ENCODE measurements at places on chromosomes 5 and 9.

DNA sequence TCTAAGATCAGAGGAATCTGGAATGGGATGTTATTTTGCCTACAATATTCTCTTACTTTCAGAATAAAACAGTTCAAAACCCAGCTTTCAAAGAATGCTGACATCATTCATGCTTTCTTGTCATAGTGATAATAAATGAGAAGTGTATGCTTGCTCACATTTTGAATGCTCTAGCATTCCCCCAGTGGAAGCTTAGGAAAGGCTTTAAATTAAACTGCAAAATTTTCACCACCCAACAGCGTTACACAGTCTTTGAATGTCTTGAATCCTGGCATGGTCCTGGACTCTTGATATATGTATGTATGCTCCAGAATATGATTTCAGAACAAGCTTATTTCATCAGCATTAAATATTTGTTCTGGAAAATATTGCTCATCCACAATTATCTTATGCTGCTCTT is 964.3 kb upstream of the NUDT12 start:
- DNase-seq: no peak

DNA sequence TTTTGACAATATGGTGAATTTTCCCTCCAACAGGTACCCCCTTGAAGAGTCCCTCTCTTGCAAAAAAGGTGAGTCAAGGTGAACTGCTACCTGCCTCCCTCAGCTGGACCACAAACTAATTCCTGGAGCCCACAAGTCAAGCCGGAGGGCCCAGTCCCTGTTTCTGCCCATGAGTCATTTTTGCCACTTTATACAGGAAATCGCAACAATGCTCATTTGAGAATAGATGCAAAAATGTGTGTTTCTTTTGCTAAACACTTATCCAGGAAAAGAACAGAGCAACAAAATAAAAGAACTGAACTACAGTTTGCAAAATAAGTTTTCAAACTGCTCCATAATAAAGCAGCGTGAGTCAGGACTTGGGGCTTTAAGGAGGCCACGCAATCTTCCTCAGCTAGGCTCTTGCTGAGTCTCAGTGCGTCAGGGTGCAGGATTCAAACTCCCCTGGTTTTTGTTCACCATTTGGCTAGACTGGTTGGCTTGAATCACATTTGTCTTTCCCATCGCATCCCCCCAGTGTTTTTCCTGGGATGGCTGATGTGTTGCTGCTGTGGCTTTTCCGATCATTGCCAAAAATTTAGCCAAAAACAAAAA is 102.7 kb downstream of the GOLPH3 start:
- DNase-seq: no peak

- DNase-seq: no peak
These were observed 27.0 kb upstream of the TMOD1 start for GRCh38 chr9:97474372-97474925.

- no peak for DNase-seq
These were observed 106.3 kb upstream of the MAMDC2 start for GRCh38 chr9:69937360-69937759.

DNA sequence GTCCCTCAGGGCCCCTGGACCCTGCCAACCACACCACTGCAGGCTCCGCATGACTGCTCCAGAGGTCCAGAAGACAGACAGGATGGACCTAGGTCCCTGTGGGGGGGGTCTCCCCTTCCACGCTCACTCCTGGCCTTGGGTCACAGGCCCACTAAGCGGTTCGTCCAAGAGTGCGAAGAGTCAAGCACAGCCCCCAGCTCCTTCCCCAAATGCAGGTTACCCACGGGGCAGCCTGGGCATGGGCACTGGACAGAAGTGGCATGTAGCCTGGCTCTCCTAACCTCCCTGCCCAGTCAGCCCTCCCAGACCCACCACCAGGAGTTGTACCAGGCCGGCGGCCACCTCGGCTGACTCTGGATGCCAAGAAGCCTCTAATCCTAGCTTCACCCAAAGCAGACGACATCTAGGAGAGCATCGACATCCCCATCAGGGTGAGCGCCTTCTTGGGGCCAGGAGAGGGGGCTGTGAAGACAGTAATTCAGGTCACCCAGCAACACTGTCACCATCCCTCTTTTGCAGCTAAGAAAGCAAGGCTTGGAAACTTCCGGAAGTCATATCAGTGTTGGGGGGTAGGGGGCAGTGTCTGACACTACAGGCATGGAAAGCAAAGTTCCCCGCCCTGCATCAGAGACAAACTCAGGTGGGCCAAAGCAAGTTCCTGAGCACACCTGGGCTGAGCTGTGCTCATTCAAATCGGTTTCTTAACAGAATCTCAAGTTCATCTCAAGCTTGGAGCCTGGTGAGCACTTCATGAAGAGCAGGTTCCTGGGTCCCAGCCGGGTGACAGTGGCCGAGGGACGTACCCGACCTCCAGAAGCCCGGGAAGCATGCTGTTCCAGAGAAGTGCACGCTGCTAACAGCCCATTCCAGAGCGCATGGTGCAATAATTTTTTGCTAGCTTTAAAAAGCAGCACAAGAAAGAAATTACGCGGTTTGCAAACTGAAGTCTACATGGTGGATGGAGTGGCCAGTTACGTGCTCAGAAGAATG is 68.7 kb downstream of the SEMA4D start:
- no peak for DNase-seq

DNA sequence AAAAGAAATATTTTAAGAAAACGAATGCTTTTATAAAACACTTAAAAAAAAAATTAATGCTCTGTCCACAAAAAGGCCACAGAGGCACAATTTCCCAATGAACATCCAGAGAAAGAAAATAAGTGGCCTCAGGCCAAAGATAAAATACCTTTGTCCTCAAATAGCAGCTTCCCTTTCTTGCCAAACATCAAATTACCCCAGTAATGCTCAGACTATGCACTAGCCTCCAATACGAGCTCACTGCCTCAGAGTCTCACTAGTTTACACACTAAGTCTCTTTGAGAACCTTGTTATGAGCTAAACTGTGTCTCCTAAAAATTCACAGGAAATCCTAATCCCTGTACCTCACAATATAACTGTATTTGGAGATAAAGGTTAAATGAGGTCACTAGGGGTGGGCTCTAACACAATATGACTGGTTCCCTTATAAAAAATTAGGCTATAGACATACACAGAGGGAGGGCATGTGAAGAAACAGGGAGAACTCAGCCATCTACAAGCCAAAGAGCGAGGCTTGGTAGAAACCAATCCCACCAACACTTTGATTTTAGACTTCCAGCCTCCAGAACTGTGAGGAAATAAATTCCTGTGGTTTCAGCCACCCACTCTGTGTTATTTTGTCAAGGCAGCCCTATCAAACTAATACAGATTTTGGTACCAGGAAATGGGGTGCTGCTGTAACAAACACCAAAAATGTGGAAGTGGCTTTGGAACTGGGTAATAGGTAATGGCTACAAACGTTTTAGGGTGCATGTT is 4.4 kb downstream of the MPDZ start:
- no peak for DNase-seq

DNA sequence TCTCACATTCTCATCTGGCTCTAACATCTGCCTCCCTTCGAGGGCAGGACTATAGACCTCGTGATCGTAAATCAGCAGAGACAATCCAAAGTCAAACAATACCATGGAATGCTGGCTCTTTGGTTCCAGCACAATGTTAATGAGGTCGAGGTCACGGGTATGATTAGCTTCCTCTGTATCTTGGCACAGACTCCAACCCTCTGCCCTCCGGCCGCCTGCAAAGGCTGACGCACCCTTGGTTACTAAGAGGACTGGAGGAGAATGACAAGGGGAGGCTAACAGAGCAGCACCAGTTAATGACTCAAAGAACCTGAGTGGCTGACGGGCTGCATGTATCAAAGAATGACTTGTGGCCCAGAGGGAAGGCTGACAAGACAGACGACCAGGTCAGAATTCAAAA is 10.1 kb downstream of the LHFPL2 start:
- DNase-seq: no peak

- no peak for DNase-seq
These were observed 147.1 kb upstream of the MAP1B start for GRCh38 chr5:71960195-71960594.

- DNase-seq: no peak
These were observed 37.9 kb downstream of the CCNJL start for GRCh38 chr5:160274483-160274931.

GRCh38 chr5:170611449-170612090 is 107.8 kb downstream of the KCNIP1 start:
- no peak for DNase-seq

- peak; percentile 77 for DNase-seq
These were observed 146.2 kb downstream of the GOLPH3 start for GRCh38 chr5:32027717-32028458.

GRCh38 chr5:141003791-141004611 is 37.7 kb downstream of the PCDHAC2 start:
- DNase-seq: no peak

DNA sequence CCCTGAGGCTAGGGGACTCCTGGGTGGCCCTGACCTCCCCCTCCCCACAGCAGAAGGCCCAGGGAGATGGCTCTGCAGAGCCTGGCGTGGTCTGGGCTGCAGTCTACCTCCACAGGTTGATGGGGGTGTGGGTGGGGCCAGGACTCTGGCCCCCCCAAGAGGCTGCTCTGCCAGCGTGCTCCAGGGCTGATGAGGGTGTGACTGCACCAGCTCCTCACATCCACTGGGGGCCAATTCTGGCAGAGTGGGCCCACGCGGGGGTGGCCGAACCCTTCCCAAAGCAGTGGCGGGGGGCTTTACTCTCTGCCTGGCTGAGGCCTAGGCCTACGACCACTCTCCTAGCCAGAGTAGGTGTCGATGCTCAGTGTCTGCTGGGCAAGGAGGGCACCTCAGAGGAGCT is 28.0 kb upstream of the UBAC1 start:
- DNase-seq: no peak

GRCh38 chr9:81370650-81371049 is 318.7 kb downstream of the TLE1 start:
- DNase-seq: no peak

DNA sequence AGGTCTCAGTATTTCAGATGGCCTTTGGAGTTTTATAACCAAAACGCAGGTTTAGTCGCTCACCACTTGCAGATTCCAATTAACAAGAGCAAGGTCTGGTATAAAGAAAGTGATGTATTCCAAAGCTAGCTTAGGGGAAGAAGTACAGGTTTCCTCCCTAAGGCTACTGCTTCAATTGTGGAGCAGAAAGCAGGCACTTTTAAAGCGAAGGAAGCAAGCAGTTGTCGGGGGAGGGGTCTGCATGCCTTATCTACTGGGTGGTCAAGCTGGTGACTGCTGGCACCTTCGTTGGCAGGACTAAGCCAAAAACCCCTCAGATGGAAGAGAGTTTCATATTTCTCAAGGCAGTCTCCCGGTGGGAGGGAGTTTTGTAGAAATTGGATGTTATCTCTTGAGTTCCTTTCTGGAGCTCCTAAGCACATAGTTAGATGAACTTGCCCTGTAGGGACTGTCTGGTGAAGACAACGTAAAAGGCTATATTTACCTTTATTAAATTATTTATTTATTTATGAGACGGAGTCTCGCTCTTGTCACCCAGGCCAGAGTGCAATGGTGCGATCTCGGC is 1.6 kb upstream of the TMEM245 start:
- DNase-seq: no peak

DNA sequence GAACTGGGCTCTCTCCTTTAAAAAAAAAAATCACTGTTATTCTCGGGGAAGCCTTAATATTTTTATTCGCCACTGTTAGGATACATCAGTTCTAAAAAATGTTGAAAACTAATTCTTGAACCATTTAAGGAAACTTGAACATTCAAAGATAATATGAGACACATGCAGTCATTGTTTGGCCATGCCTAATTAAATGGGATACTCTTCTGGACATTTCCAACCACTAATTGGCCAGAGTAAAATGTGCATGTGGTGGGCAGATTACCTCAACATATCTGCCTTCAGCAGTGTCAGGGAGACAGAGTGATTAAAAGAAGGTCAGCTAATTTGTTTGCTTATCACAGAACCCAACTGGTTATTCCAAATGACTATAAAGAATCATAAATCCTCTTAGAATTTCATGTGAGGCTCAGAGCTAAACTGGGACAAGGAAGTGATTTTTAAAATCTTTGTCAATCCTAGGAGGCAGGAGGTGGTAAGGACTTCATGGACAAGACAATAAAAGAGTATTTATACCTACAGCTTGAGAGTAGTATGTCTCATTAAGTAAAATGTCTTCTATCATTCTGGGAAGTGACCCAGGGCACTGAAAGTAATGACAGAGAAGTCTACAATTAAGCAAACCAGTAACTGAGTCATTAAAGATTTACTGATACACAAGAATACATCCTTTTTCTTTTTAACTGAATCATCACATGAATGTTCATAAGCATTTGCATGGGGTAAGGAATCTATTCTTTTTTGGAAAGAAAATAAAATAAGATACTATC is 242.9 kb upstream of the TRPM3 start:
- DNase-seq: no peak

- DNase-seq: no peak
These were observed 275.3 kb downstream of the PSAT1 start for GRCh38 chr9:78572266-78572665.

- DNase-seq: no peak
These were observed 40.4 kb upstream of the CTNNA1 start for GRCh38 chr5:138712791-138713190.

- DNase-seq: no peak
These were observed 54.5 kb downstream of the STK10 start for GRCh38 chr5:172133359-172134029.

DNA sequence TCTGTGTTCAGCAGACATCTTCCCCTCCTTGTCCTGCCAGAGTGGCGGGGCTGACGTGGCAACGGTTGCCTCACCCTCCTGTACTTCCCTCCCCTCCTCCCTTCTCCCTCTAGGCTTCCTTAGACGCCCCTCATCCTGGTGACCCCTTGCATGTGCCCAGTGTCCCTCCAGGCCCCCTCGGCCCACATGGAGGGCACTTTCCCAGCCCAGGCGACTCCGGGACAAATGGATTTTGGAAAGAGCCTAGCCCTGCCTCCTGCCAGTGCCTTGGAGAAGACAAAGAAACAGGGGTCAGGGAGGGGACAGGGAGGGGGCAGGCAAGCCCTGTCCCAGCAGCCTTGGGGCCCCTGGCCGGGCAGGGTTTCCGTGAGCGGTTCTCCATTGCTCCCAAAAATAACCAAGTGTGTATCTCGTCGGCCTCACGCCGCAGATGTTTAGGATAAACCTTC is 38.3 kb upstream of the NEURL1B start:
- no peak for DNase-seq

Measured in left forelimb (tissue), 1 donor.